Activated T-cell treated with anti-CD3 and anti-CD28 coated beads, Interleukin-2, amount 50 U/mL, for 24 hours (primary cell): ENCODE measurements at places on chromosomes 4 and X.

GRCh38 chrX:53050841-53051240 lies 2.3 kb downstream of the GPR173 start:
- no peak for DNase-seq

GRCh38 chrX:23935106-23935505 lies 27.3 kb downstream of the CXorf58 start:
- DNase-seq: no peak

DNA sequence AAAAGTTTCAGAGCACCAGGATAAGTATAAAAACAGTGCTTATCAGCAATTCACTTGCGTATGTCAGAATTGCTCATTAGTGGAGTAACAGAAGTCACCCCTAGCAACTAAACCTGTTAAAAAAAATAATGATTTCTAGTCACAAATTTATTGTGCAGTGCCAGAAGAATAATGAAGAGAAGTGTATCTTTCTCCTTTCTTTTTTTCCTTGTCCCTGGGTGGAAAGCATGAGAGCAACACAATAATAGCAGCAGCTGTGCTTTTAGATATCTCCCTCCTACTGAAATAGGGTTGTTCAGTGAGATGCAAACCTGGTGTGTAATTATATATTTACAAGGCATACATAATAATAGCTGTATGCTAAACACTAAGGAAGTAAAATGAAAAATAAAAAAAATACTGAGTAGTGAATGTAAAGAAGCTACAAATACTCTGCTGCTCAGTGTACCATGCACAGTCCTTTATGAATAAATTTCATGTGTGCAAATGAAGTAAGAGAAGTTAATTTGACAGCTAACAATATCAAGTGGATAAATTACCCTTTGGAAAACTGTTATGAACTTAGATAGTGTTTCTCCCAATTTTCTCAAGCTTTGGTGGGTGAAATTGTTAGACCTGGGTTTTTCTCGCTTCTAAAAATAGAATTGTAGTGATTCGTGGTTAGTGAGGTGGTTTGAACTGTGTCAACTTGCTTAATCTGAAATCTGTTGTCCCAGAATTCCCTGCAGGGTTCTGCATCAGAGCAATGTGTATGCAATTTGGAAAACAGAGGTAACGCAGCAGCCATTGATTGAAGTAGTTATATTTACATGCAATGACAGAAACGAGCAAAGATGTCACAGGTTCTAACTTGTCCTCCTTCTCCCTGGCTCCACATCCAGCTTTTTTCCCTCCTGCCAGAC lies 125.7 kb upstream of the NDST3 start:
- no peak for DNase-seq

- DNase-seq: no peak
These were observed 267.9 kb upstream of the SLC7A11 start for GRCh38 chr4:138510053-138510452.

- DNase-seq: no peak
These were observed 672.8 kb downstream of the DMD start for GRCh38 chrX:32538554-32538953.

DNA sequence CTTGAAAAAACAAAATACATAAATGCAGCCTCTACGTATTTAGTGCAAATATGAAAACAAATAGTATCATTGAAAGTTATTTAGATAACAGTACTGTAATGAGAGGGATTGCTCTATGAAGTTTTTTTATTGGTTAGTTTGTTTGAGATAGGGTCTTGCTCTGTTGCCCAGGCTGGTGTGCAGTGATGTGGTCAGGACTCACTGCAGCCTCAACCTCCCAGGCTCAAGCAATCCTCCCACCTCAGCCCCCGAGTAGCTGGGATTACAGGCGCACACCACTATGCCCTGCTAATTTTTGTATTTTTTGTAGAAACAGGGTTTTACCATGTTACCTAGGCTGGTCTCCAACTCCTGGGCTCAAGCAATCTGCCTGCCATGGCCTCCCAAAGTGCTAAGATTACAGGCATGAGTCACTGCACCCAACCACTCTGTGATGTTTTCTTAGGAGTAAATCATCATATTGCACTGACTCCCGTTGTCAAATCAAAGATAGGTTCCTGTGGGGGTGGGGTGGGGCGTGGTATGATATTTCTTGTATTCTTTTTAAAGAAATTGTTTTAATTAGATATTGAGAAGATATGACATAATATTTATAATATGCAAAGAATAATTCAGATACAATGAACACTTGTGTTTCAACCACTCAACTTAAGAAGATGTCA lies 75.8 kb downstream of the ATG4A start:
- DNase-seq: no peak

- DNase-seq: no peak
These were observed 49.6 kb downstream of the MAP7D2 start for GRCh38 chrX:20066968-20067708.

- DNase-seq: no peak
These were observed 2.0 kb upstream of the TEC start for GRCh38 chr4:48271626-48272025.

DNA sequence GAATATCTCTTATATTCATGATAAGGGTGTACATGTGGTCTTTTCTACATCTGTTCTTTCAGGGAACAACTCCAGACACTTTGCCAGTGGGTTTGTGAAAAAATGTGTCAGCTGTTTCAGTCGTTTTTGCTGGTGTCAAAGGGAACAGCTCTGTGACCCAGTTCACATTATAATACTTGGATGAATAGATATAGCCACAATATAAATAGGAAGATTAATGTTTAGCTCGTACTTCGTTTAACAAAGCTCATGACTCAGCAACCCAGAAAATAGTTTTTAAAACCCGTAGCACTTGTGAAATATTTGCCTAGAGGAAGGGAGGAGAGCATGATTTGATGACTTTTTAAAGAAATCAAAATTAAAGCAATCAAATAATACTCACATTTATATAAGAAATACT lies 7.9 kb downstream of the LIAS start:
- no peak for DNase-seq

DNA sequence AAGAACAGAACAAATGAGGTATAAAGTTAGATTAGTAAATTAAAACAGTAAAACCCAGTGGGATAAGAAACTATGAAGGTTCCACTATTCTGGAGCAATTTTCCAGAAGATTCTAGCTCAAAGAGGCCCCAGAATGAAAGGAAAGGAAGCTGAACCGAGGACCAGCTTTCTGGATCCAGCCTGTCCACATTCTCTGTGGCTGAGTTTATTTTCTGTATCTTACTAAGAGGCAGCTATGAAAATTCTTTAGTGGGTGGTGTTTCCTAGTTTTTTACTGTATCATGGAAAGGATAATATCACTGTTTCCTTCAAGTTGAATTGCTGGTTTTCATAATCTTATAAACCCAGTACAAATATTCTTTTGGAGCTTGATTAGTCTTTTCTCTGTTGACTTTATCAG lies 11.8 kb downstream of the DAPP1 start:
- no peak for DNase-seq

- no peak for DNase-seq
These were observed 65.3 kb downstream of the NYX start for GRCh38 chrX:41512394-41512793.

DNA sequence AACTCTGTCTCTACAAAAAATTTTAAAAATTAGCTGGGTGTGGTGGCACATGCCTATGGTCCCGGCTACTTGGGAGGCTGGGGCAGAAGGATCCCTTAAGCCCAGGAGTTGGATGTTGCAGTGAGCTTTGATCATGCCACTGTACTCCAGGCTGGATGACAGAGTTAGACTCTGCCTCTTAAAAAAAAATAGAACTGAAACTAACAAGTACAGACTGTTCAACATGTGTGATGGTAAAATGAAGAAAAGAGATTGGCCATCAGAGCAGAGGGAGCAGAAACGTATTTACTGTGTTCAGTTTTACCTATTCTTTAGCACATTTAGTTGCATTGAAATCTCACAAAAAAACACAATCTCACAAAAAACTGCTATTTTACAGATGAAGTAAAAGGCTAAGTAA lies 77.9 kb upstream of the NAP1L5 start:
- no peak for DNase-seq

GRCh38 chr4:43983610-43984009 lies 465.0 kb downstream of the KCTD8 start:
- DNase-seq: no peak

GRCh38 chrX:118116713-118117550 lies at the start of gene KLHL13:
KLHL13 (minus strand) TSS chrX:118116810; CDS start chrX:118028473, 88,337 bp downstream.
- peak; percentile 41 for DNase-seq

DNA sequence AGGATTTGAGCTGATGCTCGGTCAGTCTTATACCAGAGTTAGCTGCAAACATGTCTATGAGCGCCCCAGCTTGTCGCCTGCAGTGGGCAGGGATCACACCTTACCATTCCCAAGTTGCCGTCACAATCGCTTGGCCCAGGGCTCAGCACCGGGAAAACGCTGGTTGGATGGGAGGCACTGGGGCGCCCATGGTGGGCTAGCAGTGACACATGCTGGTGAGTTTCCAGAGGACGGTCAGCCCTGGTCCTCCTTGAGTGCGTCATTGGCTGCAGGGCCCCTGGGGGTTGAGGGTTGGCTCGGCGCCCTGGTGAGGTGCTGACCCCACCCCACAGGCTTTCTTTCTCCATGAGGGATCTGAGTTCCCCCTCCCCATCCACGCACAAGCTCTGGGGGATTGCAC lies 50.4 kb downstream of the SORCS2 start:
- DNase-seq: no peak

DNA sequence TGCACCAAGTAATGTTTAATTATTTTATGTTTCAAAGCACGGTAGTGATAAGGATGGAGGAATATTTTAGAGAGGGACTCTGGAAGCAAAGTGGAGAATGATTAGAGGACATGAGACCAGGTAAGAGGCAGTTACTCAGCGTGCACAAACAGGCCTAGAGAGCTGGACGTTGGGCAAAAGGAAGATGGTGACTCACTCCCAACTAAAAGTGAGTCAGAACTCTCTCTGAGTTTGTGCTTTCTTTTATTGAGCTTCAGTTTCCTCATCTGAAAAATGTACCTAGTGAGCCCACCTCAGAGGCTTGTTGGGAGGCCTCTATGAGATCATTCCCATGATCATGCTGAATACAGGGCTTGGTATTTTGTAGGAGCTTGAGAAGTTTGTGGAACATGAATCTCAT lies 1.6 kb upstream of the ZC4H2 start:
- no peak for DNase-seq

DNA sequence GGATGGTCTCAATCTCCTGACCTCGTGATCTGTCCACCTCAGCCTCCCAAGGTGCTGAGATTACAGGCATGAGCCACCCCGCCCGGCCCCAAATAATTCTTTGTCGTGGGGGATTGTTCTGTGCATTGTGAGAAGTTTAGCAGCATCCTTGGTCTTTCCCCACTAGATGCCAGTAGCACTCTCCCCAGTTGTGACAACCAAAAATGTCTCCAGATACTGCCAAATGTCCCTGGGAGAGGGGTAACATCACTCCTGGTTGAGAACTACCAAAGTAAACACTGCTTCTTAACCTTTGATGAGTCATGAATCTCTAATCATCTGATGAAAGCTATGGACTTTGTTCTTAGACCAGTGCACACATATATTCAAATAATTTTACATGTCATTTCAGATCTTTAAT lies 90.7 kb upstream of the BRS3 start:
- DNase-seq: no peak

GRCh38 chr4:80608281-80608980 lies 272.9 kb downstream of the CFAP299 start:
- no peak for DNase-seq

DNA sequence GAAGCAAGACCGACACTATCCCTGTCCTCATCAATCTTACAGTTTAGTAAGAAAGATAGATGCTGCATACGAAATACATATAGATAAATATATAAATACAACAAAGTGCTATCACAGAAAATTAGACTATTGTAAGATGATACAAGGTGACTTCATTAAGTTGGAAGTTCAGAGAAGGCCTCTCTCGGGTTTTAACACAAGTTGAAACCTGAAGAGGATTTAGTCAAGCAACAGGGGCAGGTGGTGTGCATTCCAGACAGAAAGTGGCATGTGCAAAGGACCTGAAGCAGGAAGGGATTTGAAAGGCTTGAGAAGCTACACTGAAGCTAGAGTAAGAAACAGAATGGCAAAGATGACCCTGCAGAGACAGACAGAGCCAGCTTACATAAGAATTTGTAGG lies 36.5 kb downstream of the USP46 start:
- DNase-seq: no peak

DNA sequence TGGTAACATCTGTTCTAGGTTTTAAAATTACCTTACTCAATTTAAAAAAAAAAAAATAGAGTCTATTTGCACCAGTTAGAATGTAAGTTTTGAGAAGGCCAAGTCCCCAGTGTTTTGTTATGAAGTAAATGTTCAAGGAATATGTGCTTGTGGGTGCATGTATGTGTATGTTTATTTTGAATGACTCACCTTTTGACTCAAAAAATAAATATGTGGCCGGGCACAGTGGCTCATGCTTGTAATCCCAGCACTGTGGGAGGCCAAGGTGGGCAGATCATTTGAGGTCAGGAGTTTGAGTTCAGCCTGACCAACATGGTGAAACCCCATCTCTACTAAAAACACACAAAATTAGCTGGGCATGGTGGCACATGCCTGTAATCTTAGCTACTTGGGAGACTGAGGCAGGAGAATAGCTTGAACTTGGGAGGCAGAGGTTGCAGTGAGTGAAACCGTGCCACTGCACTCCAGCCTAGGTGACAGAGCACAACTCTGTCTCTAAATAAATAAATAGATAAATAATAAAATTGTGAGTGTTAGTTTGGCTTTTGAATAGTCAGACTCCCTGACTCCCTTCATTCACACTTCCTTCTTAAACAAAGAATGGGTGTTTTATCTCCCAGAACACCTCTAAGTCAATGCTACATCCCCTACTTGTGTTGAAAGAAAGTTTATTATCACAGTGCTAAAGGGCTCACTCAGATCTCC lies 511.3 kb upstream of the PCDH7 start:
- no peak for DNase-seq

DNA sequence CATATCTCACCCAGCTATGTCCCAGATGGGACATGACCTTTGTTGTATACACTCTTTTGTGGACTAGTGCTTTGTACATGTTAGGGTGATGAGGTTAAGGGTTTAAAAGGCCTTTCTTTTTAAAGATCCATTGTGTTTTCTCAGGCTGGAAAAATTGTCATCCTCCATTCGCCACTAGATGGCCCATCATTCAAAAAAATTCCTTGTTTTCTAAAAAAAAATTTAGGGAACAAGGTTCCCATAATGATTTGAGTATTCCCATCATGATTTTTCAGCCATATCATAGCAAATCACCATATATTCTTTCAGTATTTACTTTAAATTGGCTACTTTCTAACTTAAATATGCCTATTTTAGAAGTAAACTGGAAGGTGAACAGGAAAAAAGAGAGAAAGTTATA lies 91.9 kb upstream of the TMEM164 start:
- no peak for DNase-seq

DNA sequence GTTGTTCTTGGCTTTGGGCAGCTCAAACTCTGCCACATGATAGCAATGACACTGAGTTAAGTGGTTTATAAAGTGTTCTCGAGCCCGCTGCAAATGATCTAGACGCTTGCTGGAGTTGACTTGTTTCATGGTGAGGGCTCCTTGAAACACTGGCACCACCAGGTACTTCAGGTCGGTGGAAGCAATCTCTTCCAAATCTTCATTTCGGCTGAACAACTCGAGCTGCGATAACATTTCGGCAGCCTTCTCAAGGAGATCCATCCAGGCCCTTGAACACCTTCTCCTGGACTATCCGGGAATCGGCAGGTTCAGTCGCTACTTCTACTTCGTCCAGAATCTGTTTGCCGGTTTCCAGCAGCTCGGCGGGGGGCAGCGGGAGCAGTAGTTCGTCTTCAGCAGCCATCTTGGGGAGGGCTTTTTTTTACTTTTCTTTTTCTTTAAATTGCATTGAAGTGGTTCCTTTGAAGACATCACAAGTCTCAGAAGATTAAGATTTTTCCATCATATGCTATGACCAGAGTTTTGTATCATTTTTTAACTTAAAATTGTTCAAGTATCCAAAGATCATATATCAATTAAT lies 28.0 kb downstream of the HNRNPDL start:
- DNase-seq: no peak

- DNase-seq: no peak
These were observed 318.9 kb downstream of the PTTG2 start for GRCh38 chr4:38279077-38279476.
